Nephron progenitor cell (in vitro differentiated cells): ENCODE measurements at places on chromosomes 3 and 15.

DNA sequence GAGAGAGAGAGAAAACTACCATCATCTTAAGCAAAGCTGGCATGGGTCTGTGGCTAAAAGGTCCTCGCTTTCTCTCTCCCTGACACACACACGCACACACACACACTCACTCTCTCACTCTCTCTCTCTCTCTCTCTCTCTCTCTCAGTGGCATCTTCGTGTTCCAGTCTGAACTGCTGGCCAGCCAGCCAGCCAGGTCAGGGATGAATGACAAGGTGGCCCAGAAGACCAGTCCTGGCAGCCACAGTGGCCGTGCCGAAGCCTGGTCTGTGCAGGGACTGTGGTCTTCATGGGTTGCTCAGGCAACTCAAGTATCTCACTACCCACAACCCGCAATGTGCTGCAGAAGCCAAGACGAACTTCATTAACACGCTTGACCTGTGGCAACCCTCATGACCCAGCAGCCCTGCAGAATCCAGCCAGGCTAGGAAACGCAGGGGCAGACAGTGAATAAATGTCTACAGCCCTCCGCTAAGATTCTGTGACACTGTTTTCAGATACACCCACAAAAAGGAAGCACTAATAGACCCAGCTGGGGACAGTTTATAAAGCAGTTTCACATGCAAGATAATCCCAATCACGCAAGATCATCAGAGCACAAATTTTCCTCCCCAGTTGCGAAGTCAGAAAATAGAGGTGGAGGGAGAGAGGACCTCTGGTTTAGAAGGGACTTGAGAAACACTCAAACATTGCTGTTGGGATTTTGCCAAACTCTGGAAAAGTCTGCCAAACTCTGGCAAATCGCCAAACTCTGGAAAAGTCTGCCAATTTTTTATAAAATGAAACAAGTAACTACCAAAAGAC, 66.4 kb downstream of the XXYLT1 start:
- H3K4me1 ChIP-seq = peaks cover 59% of the 10 kb centered on the region
- H3K4me3 ChIP-seq = peak overlapping the region; percentile 49

- H3K27me3 ChIP-seq = no peaks in the 10 kb centered on the region
- H3K36me3 ChIP-seq = no peaks in the 10 kb centered on the region
- peak overlapping the region; percentile 22 for H3K27ac ChIP-seq
Observed at GRCh38 chr15:71329497-71330260, 214.4 kb downstream of the THSD4 start.

DNA sequence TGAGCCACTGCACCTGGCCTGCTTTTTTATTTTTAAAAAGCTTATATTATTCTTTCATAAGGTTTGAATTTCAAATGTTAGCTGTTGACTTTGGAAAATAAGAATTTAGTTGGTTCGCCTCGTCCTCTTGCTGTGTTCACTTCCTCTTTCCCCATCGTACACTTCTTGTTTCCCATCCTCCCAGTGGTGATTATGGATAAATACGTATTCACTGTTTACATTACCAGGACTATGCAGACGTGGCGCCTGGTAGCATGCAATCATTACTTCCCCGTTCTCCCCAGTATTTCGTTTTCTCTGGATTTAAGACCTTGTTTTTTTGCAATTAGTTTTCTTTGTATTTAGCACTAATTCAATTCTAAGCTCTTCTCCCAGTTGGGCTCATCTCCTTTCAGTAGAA, 70.1 kb downstream of the LMLN start:
- no peak for DNase-seq
- peaks cover 63% of the 10 kb centered on the region for H3K4me1 ChIP-seq
- no peak overlapping the region for H3K4me3 ChIP-seq

- H3K4me1 ChIP-seq = peaks cover 30% of the 10 kb centered on the region
- H3K36me3 ChIP-seq = no peaks in the 10 kb centered on the region
- H3K27ac ChIP-seq = peak overlapping the region; percentile 21
- no peaks in the 10 kb centered on the region for H3K27me3 ChIP-seq
- H3K4me3 ChIP-seq = no peak overlapping the region
- DNase-seq = no peak
Observed at GRCh38 chr3:66297900-66298299, 77.1 kb downstream of the SLC25A26 start.

DNA sequence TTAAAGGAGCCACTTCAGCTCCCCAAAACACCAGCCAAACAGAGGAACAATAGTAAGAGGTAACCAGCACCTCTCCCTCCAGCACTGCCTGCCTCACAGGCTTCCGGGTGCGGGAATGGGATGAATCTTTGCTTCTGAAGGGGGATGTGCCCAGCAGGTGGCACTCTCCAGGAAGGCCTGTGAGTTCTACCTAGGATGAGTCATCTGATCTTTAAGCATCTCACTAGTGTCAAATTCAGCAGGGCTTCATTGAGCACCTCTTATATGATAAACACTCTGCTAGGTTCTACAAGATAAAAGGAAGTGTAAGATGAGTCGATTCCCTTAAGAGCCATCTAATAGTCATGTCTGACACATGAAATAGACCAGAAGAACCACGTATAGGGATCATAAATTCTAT, 237.4 kb upstream of the UMPS start:
- H3K4me1 ChIP-seq = no peaks in the 10 kb centered on the region
- no peak overlapping the region for H3K27ac ChIP-seq
- peak; percentile 13 for DNase-seq
- peaks cover 63% of the 10 kb centered on the region for H3K36me3 ChIP-seq
- no peak overlapping the region for H3K4me3 ChIP-seq

- no peak overlapping the region for H3K27ac ChIP-seq
- H3K36me3 ChIP-seq = no peaks in the 10 kb centered on the region
- no peaks in the 10 kb centered on the region for H3K27me3 ChIP-seq
- H3K4me3 ChIP-seq = no peak overlapping the region
- no peaks in the 10 kb centered on the region for H3K4me1 ChIP-seq
Observed at GRCh38 chr3:19711160-19711782, 222.7 kb downstream of the EFHB start.

GRCh38 chr3:55615694-55616295, 128.7 kb upstream of the WNT5A start:
- no peaks in the 10 kb centered on the region for H3K36me3 ChIP-seq
- H3K4me1 ChIP-seq = peaks cover 89% of the 10 kb centered on the region
- peak overlapping the region; percentile 39 for H3K4me3 ChIP-seq
- DNase-seq = peak; percentile 23
- H3K27me3 ChIP-seq = no peaks in the 10 kb centered on the region
- H3K27ac ChIP-seq = peak overlapping the region; percentile 90
